Stimulated activated CD8-positive, alpha-beta memory T cell treated with anti-CD3 and anti-CD28 coated beads, Interleukin-12 subunit alpha, Interleukin-12 subunit beta, amount 100 ng/mL, for 4 hours (primary cell): ENCODE measurements at places on chromosomes 2 and 18.

DNA sequence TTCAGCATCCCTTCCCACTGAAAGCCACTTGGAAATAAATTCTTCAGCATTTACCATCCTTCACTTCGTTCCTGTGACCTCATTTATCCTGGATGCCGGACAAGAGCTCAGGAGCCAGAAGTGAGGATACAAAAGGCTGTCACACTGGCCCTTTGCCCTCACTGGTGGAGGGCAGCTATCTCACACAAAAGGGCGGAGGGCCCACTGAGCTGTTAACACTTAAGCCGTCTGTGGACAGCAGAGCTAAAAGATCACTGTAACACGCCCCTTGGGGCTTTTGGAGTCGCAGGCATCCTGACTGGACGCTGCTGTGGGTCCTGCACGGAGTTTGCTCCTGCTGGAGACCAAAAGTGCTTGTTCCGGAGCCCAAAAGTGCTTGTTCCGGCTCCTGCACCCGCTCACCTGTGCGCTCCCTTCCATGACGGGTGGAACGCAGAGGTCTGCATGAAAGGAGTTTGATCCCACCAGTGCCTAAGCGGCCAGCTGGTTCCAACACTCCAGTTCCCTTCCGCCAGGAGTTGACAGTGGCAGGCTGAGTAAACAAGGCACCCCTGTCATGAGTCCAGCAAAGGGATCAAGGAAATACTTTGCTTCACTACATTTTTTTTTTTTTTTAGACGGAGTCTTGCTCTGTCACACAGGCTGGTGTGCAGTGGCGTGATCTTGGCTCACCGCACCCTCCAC is 572.0 kb upstream of the LINC00305 start:
- no peak for DNase-seq

DNA sequence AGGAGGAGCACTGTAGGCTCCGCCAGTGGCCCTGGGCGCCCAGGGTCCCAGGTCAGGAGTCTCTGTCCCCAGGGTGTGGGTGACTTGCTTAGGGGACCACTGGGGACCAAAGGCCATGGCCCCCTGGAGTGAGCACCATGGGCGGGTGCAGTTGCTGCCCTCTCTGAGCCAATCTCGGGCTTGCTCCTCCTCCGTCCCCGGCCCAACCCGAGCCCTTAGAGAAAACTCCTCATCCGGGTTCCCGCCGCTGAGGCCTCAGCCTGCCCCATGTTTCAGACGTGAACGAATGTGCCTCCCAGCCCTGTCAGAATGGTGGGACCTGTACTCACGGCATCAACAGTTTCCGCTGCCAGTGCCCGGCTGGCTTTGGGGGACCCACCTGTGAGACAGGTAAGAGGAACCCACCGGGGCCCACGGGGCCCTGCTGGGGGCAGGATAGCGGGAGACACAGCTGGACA is 38.6 kb downstream of the SNED1 start:
- DNase-seq = no peak

DNA sequence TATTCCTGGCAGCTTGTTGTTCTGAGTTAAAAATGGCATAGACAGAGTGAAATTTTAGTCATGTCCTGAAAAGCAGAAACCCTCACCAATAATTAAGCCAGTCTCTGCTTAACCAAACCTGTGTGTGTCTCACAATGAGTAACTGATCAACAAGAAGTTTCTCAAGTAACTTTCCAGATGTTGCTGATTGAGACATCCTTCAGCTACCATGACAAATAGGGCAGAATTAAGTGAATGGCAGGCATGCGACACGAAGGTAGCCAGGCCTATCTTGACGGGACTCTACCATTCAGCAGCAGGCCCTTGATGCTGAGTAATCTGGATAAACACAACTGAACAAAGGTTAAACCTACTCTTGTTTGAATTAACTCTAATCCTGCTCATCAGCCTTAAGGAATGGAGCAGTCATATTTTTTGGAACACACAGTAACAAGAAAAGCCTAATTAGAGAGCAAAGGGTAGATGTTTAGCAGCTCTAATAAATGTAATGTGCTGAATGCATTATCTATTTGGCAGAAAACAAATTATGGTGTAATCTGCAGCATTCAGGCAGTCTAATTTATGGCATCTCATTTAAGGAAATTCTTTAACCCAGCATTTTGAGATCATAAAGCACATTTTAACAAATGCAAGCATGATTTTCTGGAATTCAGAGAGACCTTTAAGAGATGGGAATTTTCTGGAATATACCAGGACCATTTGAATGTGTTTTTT is 159.5 kb upstream of the EPHA4 start:
- no peak for DNase-seq

DNA sequence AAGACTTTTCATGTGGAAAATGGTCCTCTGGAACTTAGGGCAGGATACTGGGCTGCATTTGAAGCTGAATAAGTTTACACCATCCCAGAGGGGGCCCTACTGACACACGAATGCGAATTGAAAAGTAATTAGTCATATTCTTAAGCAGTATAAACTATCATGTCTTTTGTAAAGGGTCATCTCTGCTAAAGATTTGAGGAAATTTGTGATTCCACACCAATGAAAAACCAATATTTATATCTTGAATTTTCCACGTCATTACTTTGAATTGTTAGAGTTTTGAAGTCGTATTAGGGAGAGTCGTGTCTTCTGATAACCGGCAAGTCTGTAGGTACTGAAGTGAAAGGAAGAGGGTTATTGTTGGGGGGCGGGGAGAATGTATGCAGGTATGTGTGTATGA is 4.1 kb upstream of the OTX1 start:
- DNase-seq = no peak

- no peak for DNase-seq
Measured at GRCh38 chr2:238582159-238582558, 155.4 kb downstream of the ASB1 start.

- no peak for DNase-seq
Measured at GRCh38 chr2:191930205-191930604, 83.3 kb upstream of the CAVIN2 start.

- no peak for DNase-seq
Measured at GRCh38 chr2:3780477-3781402, 77.4 kb downstream of the DCDC2C start.

DNA sequence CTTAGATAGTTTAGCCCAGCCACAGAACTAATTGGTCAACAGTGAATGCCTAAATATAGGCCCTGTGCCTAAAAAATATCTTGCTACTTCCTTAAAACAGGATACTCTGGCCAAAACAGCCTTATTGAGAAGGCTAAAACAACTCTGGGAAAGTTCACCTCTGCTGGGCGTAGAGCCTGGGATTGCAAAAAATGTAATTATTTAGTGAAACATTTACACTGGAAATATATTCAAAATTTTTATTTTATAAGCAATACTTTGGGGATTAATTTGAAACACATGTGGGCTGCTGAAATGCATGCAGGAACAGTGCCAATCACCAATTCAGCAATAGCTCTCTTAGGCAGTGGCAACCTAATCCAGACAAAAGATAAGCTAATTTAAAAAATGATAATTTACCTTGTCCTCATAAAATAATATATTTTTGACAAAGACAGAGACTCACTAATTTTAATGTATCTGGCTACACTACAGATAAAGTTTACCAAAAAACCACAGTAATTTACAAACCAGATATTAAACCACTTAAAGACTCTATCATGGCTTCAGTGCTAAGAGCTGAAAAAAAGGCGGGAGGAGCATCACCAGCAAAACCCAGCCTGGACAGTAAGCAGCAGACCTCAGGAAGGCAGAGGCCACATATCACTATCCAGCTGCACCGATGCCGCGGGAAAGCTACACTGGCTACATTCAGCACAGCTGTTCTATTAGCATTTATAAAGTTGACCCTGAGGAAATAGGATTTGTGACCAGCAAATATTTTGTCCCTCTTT is 18.5 kb downstream of the TRAK2 start:
- no peak for DNase-seq

- DNase-seq = no peak
Measured at GRCh38 chr18:62347089-62347506, 22.0 kb downstream of the TNFRSF11A start.

GRCh38 chr2:112195167-112195766 is 57.1 kb downstream of the FBLN7 start:
- DNase-seq = no peak

- no peak for DNase-seq
Measured at GRCh38 chr18:31407649-31408048, 31.1 kb downstream of the DSG4 start.

GRCh38 chr2:19456705-19457309 is 98.4 kb upstream of the OSR1 start:
- DNase-seq = no peak

- DNase-seq = no peak
Measured at GRCh38 chr2:59887366-59887765, 666.1 kb downstream of the BCL11A start.

- DNase-seq = no peak
Measured at GRCh38 chr2:20559277-20559676, 91.6 kb downstream of the HS1BP3 start.

- DNase-seq = no peak
Measured at GRCh38 chr18:34976534-34976898, 64.7 kb upstream of the MAPRE2 start.

DNA sequence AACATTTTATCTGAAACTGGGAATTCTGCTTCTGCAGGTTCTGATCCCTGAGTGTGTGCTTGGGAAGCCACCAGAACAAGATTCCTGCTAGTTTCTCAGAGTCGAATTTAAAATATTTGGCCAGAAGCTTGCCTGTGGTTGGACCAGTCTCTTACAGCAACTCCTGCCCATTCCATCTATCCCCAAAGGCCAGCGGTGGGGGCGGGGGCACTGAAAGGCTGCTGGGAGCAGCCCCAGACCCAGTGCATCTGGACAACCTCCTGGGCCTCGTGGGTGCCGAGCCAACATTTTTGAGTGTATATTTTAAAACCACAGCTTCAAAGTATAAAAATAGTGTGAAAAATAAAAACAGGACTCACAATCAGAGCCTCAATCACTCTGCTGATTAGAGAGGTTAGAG is 38.6 kb upstream of the ZFP36L2 start:
- no peak for DNase-seq

DNA sequence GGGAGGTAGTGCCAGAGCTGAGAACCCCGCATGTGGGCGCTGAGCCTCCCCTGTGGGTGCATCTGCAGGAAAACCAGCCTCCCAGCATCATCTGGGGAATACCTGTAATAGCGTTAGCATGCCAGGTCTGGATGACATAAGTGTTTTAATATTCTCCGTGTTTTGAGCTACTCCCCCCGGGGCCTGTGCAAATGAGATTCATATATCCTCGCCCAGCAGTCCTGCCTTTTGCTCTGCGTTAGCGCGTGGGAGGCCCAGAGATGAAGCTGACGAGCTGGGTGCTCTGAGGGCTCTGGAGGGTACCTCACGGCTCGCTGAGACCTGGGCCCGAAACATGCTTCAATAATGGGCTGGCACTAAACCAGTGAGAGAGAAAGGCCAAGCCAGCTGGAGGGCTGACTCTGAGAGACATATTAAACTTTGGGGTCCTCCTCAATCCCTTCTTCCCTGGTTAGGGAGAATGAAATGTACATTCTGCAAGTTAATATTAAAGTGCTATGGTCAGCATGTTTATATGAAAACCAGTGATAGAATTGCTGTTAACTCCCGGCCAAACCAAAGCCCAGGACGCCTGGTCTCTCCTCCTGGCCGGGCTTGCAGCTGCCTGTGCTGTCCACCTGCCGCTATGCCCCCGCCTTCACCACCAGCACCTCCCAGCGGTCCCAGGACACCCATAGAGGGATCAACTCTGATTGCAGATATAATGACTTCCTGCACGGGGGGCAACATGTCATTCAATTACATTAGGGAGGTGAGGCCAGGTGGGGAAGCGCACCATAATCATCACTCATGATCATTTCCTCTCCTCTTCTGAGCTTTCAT is 77.0 kb downstream of the EDAR start:
- DNase-seq = no peak

GRCh38 chr2:235850289-235850688 is 317.9 kb downstream of the GBX2 start:
- DNase-seq = no peak
